T-helper 2 cell (primary cell): ENCODE measurements at places on chromosomes 2 and 18.

DNA sequence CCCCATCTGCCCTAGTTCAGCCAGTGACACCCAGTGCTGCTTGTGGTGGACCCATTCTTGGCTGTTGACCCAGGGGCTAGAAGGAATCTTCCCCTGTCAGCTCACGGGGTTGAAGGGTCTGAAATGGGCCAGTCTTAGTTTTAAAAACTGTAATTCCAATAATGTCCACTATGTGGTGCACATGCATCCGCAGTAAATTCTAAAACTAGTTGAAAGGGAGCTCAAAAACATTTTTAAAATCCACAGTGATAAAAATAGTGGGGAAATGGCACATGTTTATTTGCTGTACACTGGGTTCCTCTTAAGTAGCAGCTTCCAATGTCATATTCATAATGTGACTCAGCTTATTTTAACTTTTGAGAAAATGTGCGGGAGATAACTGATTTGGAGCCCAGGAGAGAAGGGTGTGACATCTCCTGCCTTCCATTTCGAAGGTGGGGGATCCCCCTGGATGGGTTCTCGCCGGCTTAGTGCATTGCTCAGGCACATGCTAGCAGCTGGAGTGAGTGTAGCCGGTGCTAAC is 32.8 kb downstream of the GRHL1 start:
- no peak for DNase-seq

DNA sequence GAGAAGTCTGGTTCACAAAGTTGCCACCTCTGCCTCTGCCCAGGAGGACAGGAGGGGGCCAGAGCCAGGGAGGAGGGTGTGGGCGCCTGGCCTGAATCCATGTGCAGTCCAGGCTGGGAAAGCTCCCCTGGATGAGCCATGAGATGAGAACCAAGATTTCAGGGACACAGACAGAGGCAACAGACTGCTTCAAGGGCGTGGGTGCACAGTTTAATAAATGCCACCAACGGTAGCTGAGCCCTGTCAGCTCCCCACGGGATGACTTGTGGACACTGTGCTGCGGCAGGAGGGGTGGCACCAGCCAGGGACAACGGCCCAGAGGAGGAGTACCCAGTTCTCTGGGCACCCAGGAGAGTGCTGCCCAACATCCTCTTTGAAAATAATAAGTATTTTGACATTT is 15.2 kb downstream of the CAPG start:
- DNase-seq, result no peak

GRCh38 chr2:127560201-127560930 is 24.9 kb downstream of the MYO7B start:
- DNase-seq, result no peak

DNA sequence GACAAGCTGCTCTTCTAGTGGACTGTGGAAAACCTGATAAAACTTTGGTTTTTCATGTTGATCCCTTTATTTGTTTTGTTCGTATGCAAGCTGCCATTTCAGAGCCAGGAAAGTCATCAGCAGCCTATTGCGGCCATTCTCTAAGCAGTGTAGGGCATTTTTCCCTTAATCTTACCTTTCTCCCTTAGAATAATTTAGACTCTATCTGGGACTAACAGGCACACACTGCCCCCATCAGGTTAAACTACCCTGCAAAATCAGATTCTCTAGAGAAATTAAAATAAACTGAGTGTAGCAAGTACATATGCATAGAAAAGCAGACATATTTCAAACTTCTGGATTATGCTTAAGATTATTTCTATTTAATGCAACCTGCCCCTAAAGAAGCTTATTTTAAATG is 347.5 kb downstream of the METTL4 start:
- DNase-seq, result no peak

DNA sequence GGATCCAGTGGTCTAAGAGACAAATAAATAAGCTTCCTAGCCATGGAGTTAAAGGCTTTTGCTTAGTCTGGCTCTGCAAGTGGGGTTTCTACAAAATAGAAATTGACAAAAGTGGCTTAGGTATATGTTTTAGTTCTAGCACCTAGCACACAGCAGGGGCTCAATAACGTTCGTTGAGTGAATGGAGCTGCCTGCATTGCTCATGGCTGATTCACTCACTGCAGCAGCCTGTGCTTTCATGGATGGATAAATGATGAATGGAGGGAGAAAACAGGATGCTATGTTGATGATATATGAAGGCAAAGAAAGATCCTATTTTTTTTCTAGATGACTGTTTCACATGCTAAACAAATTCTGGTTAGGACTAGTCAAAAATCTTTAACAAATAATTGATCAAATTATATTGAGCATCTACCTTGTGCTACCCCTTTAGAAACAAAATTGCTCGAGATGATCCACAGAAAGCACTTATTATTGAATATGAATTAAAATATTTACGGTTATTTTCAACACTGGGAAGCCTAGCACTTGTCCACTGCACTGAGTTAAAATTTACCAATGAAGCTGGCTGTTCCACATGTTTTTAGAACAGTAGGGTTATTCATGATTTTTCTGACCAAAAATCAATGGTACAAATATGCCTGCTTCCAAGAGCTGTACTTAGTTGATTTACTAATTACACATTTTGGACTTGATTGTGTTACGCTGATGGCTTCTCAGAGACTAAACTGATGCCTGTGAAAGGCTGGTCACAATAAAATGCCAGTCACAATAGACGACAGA is 39.6 kb downstream of the HDHD2 start:
- DNase-seq, result no peak

DNA sequence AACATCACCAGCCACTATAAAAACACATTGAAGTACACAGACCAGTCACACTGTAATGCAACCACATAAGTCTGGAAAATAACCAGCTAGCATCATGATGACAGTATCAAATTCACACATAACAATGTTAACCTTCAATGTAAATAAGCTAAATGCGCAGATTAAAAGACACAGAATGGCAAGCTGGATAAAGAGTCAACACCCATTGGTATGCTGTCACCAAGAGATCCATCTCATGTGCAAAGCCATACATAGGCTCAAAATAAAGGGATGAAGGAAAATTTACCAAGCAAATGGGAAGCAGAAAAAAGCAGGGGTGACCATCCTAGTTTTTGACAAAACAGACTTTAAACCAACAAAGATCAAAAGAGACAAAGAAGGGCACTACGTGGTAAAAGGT is 110.8 kb downstream of the NR4A2 start:
- DNase-seq, result no peak

GRCh38 chr18:32289483-32290075 is 99.7 kb downstream of the MEP1B start:
- DNase-seq, result no peak

DNA sequence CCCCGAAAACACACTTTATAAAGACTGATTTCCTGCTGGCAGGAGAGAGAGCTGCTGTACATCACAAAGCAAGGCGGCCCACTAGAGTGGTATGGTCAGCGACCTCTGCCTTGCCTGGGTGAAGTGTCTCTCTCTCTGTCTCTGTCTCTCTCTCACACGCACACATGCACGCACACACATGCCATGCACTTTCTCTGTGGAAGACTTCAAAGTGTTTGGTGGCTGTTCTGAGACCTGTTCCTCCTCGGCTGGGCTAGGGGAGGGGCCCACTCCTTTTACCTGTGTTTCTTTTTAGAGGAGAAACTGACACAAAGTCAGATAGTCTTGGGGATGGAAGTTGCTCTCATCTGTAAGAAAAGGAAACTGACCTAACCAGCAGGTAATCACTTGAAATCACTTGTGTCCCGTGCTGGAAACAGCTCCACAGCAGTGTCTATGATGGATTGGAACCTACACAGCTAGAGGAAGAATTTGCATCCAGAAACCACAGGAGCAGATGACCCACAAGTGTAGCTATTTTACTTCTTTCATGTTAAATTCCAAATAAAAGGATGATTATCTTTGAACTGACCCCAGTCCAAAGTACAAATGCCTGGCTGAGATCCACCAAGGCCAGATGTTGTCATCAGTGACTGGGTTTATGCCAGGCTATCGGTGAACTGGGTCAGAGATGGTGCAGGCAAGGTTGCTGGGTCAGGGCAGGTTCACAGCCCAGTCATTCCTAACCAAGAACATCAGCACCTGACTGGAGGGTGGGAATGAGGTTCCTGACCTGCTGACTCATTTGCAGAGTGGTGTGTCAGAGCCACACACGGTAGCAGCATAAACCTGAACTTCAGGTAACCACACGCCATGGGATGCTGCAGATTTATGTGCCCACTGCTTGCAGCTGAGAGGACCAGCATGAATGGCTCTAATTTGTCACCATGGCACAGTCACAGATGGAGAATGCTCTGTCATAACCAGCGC is 63.0 kb downstream of the NPAS2 start:
- no peak for DNase-seq
